NCI-H1930 (cell line): ENCODE measurements at places on chromosomes 3 and 15.
A peak's percentile ranks its signal among the peaks of the same experiment; 100 is the strongest.

GRCh38 chr3:13709706-13710105 is 160.8 kb downstream of the FBLN2 start:
- no peak for DNase-seq

DNA sequence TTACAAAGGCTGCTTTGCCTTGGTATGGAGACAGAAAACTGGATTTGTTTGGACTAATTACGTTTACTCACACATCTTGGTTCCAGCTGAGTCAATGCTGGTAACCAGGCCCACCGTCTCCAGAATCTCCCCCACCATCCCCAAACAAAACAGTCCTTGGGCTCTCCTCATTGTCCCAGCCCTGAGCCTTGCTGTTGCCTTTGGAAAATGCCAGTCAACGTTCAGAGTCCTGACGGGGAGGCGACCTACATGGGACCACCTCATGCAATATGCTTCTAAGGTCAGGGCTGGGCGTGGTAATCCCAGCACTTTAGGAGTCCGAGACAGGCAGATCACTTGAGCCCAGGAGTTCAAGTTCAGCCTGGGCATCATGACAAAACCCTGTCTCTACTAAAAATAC is 85.2 kb upstream of the IQSEC1 start:
- DNase-seq: no peak

- DNase-seq: no peak
These were observed 821.6 kb downstream of the SQOR start for GRCh38 chr15:46456456-46456855.

- DNase-seq: no peak
These were observed 148.4 kb upstream of the TLE3 start for GRCh38 chr15:70245932-70246622.

DNA sequence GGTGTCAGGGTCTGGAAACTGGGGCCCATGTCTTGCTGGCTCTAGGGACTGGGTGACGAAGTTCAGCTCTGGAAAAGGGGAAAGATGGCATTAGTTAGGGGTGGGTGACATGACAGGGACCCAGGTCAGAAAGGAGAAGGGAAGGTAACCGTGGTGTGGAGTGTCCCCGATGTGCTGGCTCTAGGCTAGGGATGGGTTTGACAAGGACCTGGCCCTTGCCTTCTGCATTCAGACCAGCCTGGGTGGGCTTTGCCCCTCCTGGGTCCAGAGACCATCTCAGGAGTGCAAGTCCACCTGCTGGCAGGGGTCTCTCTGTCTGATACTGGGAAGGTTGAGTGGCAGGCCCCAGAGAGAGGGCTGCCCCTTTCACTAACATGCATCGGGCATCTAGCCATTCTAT is 28.7 kb upstream of the ATP2B2 start:
- DNase-seq: no peak

DNA sequence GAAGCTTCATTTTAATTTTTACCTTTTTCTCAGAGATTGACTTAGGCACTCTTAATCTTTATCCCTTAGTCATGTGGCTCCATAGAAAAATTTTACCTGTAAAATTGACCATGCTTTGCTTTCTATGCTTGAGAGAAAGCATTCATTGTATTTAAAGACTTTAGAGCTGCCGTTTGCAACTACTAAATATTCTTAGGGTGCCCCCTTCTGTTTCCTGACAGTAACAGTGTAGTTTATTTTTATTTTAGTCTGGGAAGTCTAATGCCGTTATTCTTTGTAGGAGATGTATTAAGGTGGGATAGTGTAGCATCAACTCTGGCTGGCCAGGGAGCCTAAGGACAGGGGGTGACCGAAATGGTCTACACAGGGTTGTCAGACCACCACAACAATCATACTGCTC is 84.5 kb upstream of the SYNPR start:
- peak; percentile 18 for DNase-seq

GRCh38 chr3:128411574-128412064 is 55.1 kb downstream of the DNAJB8 start:
- no peak for DNase-seq

- no peak for DNase-seq
These were observed 442.9 kb downstream of the ERC2 start for GRCh38 chr3:56025326-56025725.

DNA sequence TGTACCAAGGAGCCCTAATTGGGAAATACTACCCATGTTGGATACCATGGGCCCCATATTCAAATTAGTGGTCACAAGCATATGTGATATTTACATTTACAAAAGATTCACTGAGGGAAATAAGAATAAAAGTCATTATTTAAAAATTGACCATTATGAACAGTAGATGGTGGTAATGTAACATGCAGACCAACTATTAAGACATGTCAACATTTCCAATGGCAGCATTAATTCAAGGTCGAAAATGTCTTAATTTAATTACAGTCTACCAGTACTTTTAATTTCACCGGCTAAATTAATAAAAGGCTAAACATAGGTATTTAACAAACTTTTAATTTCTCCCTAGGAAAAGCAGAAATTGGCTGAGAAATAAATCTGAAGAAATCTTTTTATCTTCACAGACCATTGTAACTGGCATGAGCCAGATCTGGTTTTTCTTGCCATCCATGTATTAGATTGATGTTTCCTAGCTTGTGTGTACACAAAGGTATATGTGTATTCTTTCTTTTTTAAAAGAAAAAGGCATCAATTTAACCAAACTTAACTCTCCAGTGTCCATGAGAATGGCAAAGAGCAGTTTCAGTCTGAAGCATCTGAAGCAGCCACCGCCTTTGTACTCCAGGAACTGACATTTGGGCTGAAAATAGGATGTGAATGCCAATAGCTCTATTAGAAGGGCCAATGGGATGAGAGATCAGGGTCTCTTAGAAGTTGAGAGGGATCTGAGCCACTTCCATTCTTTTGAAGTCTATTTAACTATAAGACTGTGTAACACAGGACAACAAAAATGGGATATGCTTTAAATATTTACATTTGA is 26.6 kb downstream of the NEK11 start:
- no peak for DNase-seq

DNA sequence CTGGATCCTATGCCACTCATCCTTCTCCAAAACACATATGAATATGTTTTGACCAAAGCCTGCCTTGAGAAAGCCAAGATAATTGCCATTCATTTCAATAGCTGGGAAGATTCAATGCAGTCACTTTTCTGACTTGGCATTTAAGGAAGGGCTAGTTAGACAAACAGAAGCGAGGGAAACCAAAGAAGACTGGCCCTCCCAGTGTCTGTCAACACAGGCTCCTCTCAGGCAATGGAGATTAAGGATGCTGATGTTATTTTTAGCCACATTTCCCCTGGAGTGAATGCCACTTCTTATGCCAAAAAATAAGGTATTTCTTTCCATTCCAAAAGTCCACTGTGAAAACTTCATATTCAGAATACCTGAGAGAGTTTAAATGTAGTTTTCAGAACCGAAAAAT is 101.7 kb downstream of the P3H2 start:
- DNase-seq: no peak

DNA sequence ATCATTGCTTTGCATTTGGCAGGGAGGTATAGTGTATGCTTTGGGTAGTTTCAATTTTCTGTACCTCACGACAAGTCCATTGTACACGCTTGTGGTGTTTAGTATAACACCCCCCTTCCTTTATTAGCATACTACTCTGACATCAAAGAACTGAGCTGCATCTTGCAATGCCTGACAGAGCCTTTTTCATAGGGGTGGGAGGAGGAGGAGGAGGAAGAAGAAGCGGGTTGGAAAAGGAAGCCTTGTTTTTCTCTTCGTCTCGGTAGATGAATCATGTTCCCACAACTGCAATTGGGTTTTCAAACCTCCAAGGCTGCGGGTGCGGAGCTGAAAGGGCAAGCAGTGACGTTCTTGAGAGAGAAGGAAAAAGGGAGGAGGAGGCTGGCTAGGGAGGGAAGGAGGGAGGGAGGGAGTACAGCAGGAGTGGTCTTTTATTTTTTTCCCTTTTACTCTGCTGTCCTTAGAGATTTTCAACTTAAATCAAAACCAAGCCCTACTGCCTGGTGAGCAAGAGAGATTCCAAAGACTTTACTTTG is 175.7 kb downstream of the KLHL25 start:
- DNase-seq: no peak

DNA sequence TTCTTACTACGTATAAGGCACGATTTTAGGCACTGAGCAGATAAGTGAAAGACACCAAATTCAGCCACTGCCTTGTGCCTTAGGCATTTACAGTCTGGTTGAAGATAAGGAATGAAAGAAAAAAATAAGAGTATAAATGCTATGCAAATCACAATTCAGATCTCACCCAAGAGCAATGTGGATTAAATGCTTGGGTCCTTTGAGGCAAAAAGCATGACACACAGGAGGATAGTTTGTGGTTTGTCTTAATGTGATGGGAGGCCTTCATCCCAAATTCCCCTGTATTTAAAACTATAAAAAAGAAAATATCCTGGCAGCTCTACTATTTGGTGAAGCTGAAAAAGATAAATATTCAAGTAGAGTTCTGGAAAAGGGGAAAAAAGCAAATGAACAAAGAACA is 79.8 kb downstream of the TGFBR2 start:
- no peak for DNase-seq

DNA sequence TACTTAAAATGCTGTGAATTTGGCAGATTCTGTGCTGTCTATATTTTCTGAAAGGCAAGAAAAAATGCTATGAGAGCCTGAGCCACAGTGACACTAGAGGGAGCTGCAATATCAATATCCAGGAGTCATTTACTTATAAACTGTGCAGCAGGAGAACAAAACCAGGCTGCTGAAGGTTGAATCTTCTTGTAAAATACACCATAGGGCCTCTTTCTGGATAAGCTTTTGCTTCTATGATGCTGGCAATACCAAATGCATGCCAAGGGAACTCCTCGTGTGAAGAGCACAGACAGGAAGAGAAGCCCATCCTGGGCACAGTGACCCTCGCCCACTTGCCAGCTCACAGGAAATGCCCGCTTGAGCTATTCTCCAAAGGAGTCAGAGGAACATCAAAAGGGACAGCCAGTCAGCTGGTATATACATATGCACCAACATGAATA is 48.0 kb upstream of the TSPAN3 start:
- peak; percentile 12 for DNase-seq

DNA sequence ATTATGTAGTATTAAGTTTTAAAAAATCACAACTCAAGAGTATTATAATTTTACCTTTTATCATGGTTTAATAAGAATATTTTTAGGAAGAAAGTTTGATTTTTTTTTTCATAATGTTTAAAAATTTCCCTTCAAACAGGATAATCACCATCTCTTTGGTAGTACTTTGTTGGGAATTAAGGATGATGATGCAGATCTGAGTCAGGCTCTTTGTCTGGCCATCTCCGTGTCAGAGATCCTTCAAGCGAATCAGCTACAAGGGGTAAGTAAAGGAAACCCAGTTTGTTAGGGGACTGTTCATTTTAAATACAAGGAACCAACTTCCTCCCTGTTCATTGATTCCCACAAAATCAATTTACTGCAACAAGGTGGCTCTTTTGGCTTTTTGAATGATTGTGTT is 36.8 kb upstream of the NIT2 start:
- no peak for DNase-seq

- DNase-seq: no peak
These were observed 24.4 kb upstream of the TP63 start for GRCh38 chr3:189606774-189607173.

- DNase-seq: peak; percentile 23
These were observed 501 bp downstream of the DMXL2 start for GRCh38 chr15:51621936-51622603.

GRCh38 chr15:48325400-48325799 is 5.8 kb upstream of the DUT start:
- no peak for DNase-seq

DNA sequence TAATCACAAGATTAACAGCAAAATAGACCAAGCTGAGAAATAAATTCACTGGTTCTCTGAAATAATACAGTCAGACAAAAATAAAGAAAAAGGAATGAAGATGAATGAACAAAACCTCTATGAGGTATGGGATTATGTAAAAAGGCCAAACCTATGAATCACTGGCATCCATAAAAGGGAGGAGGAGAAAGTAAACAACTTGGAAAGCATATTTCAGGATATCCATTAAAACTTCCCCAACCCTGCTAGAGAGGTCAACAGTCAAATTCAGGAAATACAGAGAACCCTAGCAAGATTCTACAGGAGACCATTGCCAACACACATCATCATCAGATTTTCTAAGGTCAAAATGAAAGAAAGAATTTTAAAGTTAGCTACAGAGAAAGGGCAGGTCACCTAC is 649.7 kb upstream of the CBLB start:
- DNase-seq: no peak

- no peak for DNase-seq
These were observed 577.5 kb upstream of the NECTIN3 start for GRCh38 chr3:110494093-110494490.

GRCh38 chr3:195111766-195112165 is 159.2 kb downstream of the XXYLT1 start:
- no peak for DNase-seq

- DNase-seq: no peak
These were observed 205.6 kb downstream of the NECTIN3 start for GRCh38 chr3:111277226-111277625.
